ENCODE measurements at places on chromosomes 5 and 9.

- DNase-seq: no peak
These were observed 252.3 kb downstream of the PBX3 start for GRCh38 chr9:125999504-125999881.

GRCh38 chr5:156835905-156836304 lies 14.2 kb upstream of the PPP1R2B start:
- no peak for DNase-seq

GRCh38 chr5:97888439-97888838 lies 705.4 kb upstream of the RIOK2 start:
- no peak for DNase-seq

- no peak for DNase-seq
These were observed 145.5 kb upstream of the PCA3 start for GRCh38 chr9:76618762-76619161.

DNA sequence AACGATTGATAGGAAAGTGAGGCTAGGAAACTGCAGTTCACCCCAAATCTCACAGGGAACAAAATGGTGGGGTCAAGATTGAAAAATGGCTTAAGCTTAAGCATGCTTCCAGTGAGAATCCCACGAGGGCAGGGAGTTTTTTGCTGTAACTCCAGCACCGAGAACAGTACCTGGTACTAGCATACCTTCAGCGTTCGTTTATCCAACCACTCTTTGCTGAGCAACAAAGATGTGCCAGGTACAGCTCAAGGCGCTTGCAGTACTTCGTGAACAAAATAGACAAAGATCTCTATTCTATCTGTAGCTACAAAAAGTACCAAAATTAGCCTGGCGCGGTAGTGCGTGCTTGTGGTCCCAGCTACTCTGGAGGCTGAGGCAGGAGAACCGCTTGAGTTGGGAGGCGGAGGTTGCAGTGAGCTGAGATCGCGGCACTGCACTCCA lies 778 bp upstream of the PPP6C start:
- DNase-seq: no peak

GRCh38 chr5:172160506-172160905 lies 27.5 kb downstream of the STK10 start:
- DNase-seq: no peak

DNA sequence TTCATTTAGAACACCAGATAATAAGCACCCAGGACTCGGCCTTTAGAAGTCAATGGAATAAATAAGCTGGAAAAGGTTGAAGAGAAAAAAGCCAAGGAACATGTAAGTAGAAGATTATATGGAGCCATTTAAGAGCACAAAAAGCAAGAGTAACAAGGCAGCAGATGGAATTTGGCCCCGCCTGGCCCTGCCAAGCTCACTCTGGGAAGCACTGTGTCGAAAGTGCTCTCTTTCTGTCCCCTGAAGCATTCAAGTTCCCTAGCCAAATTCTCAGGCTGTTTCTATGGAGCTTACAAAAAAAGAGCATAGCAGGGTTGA lies 73.0 kb upstream of the GPR151 start:
- no peak for DNase-seq

GRCh38 chr9:76101075-76101474 lies 210.6 kb downstream of the PCSK5 start:
- no peak for DNase-seq

GRCh38 chr5:144307736-144308135 lies 137.1 kb downstream of the KCTD16 start:
- no peak for DNase-seq

- DNase-seq: no peak
These were observed 353.3 kb downstream of the GADD45G start for GRCh38 chr9:89958086-89958485.

GRCh38 chr9:68983008-68983411 lies 30.9 kb downstream of the PRKACG start:
- DNase-seq: no peak

GRCh38 chr5:67291671-67292070 lies 95.1 kb upstream of the CD180 start:
- no peak for DNase-seq

- DNase-seq: no peak
These were observed 3.1 kb upstream of the VAV2 start for GRCh38 chr9:133995012-133995896.
